ENCODE measurements at places on chromosomes 11 and 22.

GRCh38 chr11:115469361-115469760 lies 34.9 kb downstream of the CADM1 start:
- DNase-seq, result no peak

DNA sequence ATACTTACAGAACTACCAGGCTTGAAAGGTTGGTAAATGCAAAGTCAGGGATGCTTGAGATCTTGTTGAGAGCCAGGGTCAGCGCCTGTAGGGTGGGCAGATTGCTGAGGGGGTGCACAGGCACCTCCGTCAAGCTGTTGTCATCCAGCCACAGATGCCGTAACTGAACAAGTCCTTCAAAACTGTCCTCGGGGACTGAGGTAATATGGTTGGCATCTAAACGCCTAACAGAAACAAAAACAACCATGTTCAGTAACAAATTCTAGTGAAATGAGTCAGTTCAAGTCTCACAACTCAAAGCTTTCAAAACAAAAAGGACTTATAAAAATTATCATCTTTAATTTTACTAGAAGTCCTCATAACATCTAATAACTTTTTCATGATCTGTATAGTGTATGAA lies 22.2 kb upstream of the CCDC34 start:
- DNase-seq, result no peak

DNA sequence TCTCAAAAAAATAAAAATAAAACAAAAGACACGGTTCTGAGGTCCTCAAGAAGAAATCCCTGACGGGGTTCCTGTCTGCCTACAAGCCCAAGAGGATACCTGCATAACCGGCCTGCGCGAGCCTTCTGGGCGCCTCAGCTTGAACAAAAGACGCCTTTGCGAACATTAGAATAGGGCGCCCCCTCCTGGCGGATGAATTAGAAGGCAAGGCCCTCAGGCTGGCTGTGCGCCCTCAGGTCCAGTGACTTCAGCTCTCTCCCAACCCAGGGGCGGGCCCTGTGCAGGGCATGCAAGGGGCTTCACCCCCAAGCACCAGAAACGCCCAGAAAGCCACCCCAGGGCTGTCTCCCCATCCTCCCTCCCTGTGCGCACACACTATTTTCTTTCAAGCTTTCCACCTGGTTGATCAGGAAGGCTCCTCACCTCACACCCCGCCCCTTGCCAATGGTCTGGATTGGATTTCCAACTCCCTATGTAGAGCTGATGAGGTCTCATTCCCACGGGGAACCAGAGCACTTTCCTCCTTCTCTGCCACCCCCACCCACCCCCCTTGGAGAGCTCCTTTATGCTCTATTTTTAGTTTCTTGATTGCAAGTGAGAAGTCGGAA lies 273.3 kb downstream of the BUD13 start:
- no peak for DNase-seq

- no peak for DNase-seq
Measured at GRCh38 chr22:31753005-31753633, 700 bp upstream of the DEPDC5 start.

- no peak for DNase-seq
Measured at GRCh38 chr11:36210529-36210928, 78.7 kb downstream of the COMMD9 start.

DNA sequence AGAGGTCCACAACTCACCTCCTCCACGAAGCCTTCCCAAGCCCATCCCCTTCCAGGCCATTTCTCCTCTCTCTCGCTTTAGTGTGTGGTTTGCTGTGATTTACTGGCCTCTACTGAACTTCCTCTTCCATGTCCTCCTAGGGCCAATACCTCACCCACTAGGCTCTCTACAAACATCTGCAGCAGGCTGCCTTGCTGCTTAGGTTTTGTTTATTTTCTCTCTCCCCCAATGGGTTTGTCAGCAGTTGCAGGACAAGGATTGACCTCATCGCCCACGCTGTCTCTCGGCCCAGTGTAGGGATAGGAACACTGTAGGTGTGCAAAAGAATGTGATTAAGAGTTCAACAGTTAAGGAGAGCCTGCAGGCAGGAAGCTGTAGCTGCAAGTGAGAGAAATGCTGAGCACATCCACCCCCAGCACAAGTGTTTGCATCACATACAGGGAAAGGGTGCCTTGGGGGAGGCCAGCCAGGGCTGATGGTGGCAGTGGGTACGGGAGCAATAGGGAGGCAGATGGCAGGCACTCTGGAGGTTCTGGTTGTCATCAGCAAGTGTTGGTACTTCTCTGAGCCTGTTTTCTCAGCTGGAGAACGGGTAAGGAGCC lies 1.4 kb downstream of the PC start:
- no peak for DNase-seq

Data from naive B cell (primary cell).